ENCODE measurements at places on chromosomes 7 and 10.
A peak's percentile ranks its signal among the peaks of the same experiment; 100 is the strongest.

DNA sequence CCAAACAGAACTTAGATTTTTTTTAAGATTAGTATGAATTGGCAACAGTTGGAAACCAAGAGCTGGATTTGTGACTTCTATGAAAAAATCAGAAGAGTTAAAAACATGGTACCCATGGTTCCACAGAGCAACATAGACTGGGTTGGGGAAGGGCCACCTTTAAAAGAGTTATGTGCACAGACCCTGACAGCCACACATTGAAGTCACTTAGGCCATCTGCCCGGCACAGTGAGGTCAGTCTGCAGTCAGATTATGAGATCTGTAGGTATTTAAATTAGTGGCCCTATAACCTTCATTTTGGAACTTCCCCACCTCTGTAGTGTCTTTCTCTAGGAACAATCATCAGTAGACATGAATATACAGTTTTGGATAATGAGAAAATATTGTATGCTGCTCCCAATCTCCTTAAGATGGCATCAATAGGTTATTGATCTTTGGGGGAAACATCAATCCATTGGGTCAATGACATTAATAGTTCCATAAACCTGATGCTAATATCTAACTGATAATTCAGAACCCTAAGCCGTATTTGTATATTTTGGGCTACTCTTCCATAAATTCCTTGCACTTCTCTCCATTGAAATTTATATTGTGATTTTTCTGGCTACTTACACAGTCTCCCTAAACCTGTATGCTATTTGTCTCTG is 7.0 kb downstream of the ANKRD1 start:
- no peak for DNase-seq

- DNase-seq: no peak
These were observed 257.4 kb downstream of the KCNMA1 start for GRCh38 chr10:77380191-77380590.

DNA sequence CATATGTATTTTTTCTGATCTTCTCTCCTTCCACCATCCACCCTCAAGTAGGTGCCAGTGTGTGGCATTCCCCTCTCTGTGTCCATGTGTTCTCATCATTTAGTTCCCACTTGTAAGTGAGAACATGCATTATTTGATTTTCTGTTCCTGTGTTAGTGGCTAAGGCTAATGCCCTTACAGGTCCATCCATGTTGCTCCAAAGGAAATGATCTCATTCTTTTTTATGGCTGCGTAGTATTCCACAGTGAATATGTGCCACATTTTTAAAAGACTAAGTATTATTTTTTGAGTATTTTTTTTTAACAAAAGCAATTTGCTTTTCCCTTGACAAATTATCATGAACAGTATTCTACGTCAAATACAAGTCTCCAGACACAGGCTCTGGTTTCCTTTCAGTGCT is 86.4 kb upstream of the ZNF746 start:
- DNase-seq: no peak

GRCh38 chr7:107045195-107045960 is 873 bp downstream of the PRKAR2B start:
- no peak for DNase-seq

- DNase-seq: peak; percentile 35
These were observed 183.1 kb upstream of the PRSS58 start for GRCh38 chr7:142440906-142441411.

DNA sequence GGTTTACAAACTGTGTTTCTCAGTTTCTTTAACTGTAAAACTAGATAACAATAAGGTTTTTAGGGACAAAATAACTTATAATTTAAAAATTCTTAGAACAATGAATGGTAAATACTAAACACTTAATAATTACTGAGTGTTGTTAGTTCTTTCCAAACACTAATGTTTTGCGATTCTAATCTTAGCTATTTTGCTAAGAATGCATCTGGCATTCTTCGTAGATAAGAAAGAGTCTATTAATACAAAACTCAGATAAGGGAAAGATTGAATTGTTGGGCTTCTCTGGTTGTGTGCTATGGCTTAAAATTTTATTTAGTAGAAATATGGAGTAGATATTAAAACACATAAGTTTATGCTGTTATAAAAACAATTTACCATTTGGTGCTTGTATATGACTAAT is 45.4 kb downstream of the TMEM229A start:
- no peak for DNase-seq

DNA sequence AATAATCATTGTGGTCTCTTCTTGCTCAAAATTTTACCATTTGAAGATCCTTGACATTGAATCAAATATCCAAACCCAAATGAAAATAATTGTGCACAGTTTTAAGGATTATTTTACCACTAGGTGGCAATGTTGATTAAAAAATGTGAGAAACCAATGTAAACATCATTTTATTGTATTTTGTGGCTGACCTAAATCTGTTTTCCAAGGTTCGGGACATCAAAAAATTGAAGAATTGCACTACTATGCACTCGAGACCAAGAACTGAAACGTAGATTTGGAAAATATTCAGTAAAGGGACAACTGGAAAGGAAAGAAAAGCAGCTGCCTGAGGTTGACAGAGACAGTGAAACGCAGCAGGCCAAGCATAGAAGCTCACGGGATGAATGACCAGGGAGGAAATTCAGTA is 259.3 kb downstream of the SNX13 start:
- DNase-seq: peak; percentile 25

DNA sequence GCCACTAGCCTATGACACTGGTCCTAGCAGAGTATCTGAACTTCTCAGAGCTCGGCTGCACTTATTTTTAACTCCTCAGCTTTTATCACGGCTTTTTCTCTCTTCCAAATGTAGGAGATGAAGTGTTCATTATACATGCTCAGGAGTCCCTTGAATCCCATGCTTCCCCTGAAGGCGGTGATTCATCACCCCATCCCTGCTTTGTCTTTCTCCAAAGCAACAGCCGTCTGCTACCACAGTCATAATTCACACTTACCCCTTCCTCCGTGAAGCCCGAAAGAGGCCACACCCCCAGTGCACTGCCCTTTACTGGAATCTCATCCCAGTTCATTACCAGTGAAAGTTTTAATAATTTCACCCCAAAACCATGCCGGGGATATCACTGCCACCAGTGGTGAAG is 301.5 kb upstream of the SHH start:
- DNase-seq: no peak

GRCh38 chr7:106568680-106569499 is 92.1 kb downstream of the CCDC71L start:
- DNase-seq: peak; percentile 45

DNA sequence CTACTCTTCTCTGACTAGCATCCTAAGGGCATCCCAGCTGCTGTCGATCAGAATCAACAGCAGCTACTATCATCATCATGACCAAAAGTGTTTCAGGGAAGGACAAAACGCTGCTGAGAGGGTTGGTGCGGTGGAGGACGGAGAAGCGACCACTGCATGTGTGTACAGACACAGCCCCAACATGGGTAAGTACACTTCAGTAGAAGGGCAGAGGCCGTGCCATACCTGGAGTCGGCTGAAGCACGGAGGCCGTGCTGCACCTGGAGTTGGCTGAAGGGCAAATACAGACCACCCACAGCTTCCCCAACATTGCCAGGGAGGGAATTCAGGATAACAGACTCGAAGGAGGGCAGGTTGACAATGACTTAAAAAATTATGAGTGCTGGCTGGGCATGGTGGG is 67.8 kb upstream of the CYTH3 start:
- DNase-seq: no peak

- no peak for DNase-seq
These were observed 894 bp upstream of the ZSCAN21 start for GRCh38 chr7:100048680-100049079.

DNA sequence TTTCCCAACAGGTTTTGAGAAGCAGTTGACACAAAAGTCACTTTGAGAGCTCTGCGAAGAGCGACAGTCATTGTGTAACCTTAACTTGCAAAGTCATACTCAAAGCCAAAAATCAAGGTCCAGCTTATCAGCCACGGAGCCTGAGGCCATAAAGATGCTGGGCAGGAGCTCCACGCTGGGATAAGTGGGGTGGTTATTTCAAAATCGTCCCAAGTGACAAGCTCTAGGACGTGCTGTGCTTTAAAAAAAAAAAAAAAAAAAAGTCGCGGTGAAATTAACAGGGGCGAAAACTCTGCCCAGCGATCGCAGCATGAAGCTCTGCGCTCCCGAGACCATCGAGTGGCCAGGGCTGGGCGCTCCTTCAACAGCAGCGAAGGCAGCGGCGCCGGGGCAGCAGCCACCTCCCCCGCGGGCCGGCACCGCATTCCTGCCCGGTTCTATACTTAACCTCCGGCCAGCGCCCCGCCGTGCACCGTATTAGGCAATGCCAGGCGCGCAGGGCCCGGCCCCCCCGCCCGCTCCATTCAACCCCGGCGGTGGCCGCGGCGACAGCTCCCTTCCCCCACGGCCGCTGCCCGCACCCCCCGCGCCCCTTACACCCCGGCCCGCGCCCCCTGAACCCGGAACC is 657 bp downstream of the HACD1 start:
- no peak for DNase-seq

GRCh38 chr7:12066521-12066920 is 144.6 kb upstream of the TMEM106B start:
- DNase-seq: no peak

DNA sequence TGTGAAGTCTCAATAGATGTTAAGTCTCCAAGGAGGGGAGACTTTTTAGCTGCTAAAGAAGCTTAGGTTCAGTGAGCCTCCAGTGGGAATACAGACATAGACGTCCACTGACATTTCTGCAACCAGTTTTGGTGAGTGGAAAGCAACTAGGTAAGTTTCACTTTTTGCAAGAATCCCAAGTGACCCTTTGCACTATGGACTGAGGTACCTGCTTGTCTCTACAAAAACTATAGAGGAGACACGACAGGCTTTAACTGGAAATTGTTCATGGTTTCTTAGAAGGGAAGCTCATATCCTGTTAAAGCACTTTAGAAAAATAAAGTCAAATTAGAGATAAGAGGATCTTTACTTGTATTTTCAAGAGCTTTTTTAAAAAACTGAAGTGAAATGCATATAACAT is 38.6 kb downstream of the GBF1 start:
- DNase-seq: no peak

- DNase-seq: peak; percentile 22
These were observed 1064.6 kb upstream of the LRRTM3 start for GRCh38 chr10:65861249-65861648.

GRCh38 chr7:81260152-81260551 is 341.3 kb upstream of the SEMA3C start:
- DNase-seq: no peak

DNA sequence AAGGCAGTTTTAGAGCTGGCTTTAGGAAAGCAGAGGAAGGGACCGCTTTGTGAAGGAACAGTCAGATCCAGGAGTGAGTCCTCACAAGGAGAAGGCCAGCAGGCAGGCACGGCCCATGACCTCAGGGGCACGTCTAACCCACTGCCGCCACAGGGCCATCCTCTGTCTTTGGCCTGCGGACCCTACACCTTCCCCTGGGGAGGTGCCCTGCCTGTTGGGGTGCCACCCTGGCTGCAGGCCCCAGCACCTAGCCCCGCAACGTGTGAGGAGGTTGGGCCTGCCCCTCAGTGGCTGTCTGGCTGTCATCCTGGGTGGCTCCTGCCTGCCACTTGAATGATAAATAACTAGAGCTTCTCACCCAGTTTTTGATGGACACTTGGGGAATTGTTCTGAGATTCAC is 31.0 kb upstream of the TRIM8 start:
- no peak for DNase-seq

DNA sequence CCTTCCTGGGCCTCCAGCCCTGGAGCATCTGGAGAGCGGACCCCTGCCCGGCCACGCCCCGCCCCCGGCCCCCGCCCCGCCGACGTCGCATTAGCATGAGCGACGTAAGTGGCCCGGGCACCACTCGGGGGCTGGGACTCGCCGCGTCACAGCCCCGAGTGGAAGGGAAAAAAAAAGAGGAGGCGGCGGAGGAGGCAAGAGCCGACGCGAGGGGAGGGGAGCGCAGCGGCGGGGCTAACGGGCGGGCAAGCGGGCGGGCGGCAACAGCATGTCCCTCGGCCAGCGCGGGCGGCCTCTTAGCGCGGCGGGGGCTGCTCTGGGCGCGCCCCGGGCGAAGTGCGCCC is at the start of gene SLC18A3:
Gene SLC18A3 (plus strand): TSS at position 197 of the 344 bp plus-strand sequence. CDS start 431 bp downstream, outside the sequence.
- DNase-seq: no peak

DNA sequence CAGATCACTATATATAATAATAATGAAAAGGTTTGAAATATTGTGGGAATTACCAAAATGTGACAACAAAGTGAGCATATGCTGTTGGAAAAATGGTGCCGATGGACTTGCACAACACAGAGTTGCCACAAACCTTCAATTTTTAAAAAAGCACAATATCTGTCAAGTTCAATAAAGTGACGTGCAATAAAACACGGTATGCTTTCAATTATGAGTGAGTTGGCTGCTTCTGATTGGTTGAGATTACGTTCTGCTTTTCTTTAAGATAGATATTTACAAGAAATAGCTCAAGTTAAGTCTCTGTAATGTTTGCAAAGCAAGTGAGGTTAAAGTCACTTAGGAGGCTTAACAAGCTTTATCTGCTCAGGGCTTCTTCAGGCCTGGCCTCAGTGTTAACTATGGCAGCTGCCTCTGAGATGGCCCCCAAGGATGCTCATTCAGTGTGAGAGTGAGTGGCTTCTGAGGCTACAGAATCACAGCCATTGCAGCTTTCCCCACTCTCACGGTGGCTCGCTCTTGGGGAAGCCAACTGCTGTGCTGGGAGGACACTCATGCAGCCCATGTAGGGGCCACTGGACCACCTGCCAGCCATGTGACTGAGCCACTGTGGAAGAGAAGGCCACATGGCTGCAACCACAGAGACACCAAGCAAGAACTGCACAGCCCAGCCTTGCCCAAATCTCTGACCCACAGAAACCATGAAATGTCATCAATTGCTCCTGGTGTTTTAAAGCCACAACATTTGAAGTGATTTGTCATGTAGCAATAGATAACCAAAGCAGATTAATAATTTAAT is 78.3 kb upstream of the TMEM72 start:
- no peak for DNase-seq

DNA sequence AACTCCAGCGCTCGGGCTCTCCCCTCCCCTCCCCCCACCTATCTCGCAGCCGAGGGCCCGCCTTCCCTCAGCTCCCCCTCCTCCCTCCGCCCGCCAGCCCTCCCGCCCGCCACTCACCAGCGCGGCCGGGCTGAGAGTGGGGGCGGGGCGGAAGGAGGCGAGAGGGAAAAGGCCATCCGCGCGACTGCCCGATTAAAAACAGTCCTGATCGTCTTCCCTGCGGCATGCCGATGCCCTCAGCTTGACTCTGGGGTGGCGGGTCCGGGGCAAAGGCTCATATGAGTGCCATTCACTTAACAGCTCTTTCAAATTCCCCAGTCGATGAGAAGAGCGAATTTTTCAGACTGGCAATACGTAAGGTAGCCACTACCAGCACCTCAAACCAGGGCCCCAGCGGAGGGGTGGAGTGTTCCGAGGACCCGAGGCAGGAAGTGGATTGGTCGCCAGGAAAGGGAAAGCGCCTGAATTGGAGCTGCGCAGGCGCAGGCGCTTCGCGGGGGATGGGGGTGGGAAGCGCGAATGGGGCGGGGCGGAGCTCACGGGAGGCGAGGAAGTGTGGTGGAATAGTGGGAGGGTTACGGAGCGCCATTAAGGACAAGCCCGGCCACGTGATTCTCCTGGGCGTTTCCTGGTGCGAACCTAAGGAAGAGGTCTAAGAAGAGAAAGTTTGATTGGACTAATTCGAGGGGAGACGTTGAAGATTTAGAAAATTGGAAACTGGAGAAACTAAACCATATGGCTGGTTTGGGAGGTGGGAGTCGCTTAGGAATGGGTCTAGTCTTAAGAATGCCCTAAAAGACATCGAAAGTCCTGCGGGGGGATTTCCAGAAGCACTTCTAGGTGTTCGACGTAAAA is at the start of gene UPF2:
Gene UPF2 (minus strand): TSS at position 13 of the 855 bp plus-strand sequence. CDS start 7,386 bp downstream, outside the sequence.
- DNase-seq: peak; percentile 99

Measured in activated CD4-positive, alpha-beta T cell treated with anti-CD3 and anti-CD28 coated beads, Interleukin-2, Interleukin-4, amounts not matched to agents 100 ng/mL and 50 ng/mL, durations not matched to agents 16 hours and 8 hours (primary cell).